GM19239 (cell line): ENCODE measurements at places on chromosomes 4 and X.

DNA sequence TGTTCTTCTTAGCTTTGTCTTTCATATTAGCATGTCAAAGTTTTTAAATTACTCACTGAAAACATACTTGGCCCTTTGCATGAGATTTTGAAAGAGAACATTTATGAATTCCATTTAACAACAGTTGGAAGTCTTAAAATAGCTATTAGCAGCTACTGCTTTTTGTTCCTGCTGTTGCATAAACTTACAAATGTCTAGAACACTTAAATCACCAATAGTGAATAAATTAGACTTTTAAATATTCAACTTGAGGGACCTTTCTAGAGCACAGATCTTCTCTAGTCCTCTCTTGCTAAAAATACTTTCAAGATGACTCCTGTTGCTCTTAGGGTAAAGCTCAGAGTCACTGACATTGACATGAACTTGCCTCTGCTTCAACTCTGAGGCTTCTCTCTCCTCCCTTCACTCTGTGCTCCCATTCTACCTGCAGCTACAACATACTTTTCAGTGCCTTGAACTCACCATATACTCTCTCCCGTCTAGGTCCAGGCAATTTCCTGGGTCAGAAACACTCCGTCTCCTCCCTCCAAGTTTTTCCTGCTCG lies 15.8 kb upstream of the TXK start:
- DNase-seq: no peak

DNA sequence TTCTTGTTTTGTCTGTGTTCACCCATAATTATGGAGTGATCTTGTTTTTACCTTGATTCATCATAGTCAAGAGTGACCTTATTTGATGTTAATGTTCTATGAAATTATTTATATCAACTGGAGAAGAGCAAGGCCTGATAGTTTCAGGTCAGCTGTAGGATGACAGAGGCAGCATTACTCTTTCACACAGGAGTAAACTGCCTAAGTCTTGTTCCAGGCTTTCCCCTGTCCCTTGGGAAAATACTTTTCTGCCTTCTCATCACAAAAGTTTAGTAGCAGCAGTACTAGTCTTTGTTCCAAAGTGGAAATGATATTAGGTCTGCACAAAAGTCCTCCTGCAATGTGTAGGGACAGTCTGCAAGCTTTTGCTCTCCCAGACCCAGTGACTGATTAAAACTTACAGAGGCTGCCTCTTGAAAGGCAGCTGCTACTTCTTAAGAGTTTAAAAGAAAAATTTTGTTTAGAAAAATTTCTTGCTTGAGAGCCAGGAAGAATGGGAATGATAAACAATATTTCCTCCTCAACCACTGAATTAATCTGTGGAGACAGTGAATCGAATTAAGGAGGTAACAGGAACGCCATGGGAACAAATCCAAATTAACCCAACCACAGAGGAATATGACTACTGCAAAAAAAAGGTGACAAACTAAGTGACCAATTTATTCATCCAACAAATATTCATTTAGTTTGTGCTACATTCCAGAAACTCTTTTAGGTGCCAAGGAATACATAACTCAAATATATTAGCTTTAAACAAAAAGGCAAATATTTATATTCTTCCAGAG lies 991.4 kb upstream of the PABPC4L start:
- no peak for DNase-seq

- no peak for DNase-seq
These were observed 32.2 kb upstream of the MSL3 start for GRCh38 chrX:11725631-11726442.

GRCh38 chrX:2578864-2579263 lies 78.1 kb upstream of the DHRSX start:
- no peak for DNase-seq

GRCh38 chr4:119655111-119655837 lies 26.7 kb upstream of the PDE5A start:
- no peak for DNase-seq

- no peak for DNase-seq
These were observed 85.3 kb upstream of the LIMCH1 start for GRCh38 chr4:41452484-41453225.

- DNase-seq: no peak
These were observed 99.9 kb upstream of the TENM3 start for GRCh38 chr4:182143086-182143821.

DNA sequence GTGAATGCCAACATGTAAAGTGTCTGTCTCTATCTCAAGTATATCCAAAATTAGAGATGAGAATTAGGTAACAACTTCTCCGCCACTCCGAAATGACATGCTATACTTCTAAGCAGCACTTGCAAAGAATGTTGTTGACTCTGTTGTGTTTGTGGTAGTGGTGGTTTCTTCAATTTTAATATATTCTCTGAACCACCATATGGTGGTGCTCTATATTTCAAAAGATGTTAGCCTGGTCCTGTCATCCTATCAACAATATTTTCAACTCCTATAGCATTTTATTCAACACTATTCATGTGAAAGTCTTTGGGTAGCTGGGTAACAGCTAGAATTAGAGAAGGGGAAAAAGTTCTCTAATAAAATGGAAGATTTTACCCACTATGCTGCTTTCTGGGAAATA lies 1622.8 kb upstream of the IGFBP7 start:
- DNase-seq: no peak

DNA sequence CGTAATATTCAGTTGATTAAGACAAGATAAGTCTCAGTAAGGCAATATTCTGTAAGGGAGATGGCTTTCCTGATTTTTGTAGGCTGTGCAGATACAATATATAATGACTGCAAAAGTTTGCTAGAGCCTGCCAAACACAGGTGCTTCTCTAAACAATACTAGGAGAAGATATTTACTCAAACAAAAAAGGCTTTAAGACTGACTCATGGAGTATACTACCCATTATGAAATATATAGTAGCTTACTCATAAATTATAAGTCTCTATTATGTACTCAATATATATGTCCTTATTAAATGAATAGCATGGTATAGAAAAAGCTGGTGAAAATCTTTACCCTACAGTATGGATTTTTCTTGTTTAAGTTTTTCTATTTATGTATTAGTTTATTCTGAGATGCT lies 93.2 kb upstream of the IL15 start:
- DNase-seq: no peak

GRCh38 chrX:45758738-45759397 lies 558.2 kb upstream of the DIPK2B start:
- DNase-seq: no peak

DNA sequence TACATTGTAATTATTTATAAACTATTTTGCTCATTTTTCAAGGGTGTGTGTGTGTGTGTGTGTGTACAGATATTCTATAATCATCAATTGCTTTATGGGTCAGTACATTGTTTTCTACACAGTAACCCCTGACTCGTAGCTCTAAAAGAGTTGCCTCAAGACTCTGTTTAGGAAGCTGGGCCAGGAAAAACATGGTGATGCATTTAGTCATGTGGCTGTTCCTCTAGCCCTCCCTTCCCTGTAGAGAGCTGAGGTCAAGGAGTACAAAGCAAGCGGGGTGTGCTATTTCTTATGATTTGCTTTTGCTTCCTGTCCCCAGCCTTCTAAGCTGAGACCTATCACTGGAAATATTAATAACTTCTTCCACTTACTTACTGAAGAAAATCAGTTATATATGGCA lies 34.8 kb upstream of the SPANXD start:
- no peak for DNase-seq

- no peak for DNase-seq
These were observed 15.2 kb downstream of the ASB11 start for GRCh38 chrX:15299941-15300851.

- no peak for DNase-seq
These were observed 1.0 kb upstream of the GABRG1 start for GRCh38 chr4:46124773-46125413.

- no peak for DNase-seq
These were observed 26.2 kb upstream of the ZBTB33 start for GRCh38 chrX:120224388-120224787.

DNA sequence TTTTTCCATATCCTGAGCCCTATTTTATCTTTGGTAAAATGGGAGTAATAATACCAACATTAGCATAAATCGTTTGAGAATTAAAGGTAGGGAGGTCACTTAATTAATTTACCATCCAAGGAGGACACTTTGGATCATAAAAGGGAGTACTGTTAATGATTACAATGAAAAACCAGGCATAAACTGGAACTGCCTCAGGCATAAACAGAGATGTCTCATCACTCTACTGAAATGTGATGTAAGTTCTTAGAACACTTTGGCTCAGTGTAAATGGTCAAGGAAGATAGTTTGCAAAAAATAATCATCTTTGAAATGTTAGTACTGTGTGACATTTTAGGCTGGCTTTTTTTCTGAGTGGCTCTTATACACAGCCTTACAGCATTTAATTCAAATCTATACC lies 268.7 kb downstream of the SLC39A8 start:
- no peak for DNase-seq

DNA sequence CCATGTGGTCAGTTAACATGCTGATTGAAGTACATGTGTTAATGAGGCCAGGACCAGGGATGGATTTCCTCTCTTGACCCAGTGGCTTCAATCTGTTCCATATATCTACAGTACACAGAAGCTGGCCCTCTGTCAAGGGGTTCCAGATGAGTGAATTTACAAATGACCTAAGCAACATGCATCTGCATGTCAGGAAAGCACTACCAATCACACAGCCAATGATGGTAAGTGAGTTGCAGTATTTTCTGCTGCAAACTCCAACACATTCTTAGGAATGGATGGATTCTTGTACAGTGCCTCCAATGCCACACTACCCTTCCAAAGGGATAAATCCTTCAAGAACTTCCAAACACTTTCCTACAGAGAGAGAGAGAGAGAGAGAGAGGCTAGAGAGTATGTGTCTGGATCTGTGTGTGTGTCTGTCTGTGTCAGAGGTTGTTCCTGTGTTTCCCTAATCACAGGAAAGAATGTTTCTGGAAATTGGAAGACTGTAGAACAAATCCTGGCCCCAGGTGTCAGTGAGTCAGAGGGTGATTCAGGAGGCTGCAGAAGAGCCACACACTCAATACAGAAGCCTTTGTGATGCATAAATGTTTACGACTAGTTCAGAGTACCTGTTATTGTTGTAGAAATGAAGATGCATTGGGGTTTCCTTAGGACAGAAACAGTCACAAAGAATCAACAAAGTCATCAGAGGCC lies 107.5 kb downstream of the GUCY2F start:
- no peak for DNase-seq

- DNase-seq: no peak
These were observed 10.9 kb upstream of the PGM2 start for GRCh38 chr4:37815591-37815990.

DNA sequence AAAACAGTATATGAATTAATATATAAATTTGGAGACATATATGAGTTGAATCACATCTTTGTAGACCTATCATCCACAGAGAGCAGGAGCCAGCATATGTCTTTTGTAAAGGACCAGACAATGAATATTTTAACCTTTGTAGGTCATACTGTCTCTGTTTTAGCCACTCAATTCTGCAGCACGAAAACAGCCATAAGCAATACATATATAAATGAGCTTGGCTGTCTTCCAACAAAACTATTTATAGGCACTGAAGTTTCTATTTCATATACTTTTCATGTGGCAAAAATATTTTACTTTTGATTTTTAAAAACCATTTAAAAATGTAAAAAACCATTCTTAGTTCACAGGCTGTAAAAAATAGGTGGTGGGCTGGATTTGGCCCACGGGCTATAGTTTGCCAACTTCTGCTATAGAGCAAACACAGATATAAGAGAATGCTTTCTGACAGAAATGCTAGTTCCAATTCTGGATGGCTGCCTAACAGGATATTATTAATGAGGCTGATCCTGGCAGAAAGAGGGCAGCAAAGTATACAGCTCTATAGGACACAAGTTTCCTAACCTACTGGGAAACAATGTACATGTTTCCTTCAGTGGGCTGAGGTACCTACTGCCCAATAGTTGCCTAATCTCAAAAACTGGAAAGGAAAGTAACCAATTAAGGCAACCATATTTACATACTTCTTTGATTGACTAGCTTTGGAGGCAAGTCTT lies 58.1 kb upstream of the UCP1 start:
- DNase-seq: no peak

DNA sequence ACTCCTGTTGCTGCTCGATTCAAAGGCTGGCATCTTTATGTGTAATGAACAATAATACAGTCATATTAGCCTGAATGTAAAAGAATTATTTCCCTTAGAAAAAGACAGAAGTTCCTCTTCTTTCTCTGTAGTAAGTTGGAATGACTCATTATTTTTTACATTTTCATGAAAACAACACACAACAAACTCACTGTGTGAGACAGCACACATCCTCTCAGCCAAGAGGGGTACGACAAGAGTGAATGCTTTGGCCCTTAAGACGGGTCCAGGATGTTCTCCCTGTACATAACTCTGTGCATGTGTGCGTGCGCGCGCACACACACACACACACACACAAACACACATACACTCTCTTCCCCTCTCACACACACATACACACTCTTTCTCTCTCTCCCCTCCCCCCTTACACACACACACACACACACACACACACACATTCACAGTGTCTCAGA lies 72.8 kb downstream of the MANBA start:
- no peak for DNase-seq

- DNase-seq: no peak
These were observed 26.4 kb upstream of the MED14 start for GRCh38 chrX:40761762-40762161.

DNA sequence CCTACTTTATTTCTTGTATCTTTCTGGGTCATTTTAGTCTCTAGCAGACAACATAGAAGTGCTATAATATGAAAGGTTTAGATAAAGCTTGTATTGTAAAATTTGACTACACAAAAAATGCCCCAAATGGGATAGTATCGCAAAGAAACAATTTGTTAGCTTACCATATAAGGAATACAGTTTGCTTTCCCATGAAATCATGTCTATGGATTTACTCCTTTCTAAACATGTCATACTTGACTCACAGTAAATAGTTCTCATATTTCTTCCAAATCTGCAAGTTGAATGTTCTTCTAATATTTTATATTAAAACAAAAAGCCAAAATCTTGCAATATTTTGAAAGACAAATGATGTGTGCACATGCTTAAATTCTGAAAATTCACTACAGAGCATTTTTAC lies 103.9 kb downstream of the PPA2 start:
- no peak for DNase-seq

DNA sequence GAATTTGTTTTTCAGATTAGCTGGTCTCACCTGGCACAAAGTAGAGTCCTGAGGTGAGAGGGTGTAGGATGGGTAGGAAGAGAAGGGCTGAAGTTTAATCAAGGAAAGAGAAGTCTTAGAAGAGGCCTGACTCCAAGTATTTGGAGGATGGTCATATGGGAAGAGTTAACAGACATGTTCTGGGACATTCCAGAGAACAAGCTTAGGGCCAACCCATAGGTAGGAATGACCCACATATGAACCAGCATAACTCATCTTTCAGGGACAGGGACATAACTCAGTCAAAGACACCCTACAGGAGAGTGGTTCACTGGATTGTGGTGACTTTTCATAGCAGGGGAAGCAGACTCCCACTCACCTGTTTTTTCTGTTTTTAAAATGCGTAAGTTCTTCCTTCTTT lies 27.9 kb upstream of the ANXA5 start:
- no peak for DNase-seq

- DNase-seq: no peak
These were observed 149.5 kb downstream of the DHRSX start for GRCh38 chrX:2351321-2351720.
